Tibial nerve (tissue), 4 donors: ENCODE measurements at places on chromosomes 7 and 10. TPM values are rescaled to one million over a fixed set of nuclear protein-coding genes. Genes with fewer than 3 reads are reported as not detected.

Gene NSUN6
- 30.6 TPM for total RNA-seq

Gene CFAP43
- total RNA-seq, result 3.3 TPM

Gene FAM13C
- 30.0 TPM for total RNA-seq

Gene PRR15
- total RNA-seq, result 6.6 TPM

- DNase-seq, result no peak
- no peaks in the 10 kb centered on the region for H3K36me3 ChIP-seq
- peaks cover 4% of the 10 kb centered on the region for H3K4me1 ChIP-seq
- no peaks in the 10 kb centered on the region for H3K27me3 ChIP-seq
Observed at GRCh38 chr7:17530741-17531421, 232.4 kb downstream of the AHR start.

DNA sequence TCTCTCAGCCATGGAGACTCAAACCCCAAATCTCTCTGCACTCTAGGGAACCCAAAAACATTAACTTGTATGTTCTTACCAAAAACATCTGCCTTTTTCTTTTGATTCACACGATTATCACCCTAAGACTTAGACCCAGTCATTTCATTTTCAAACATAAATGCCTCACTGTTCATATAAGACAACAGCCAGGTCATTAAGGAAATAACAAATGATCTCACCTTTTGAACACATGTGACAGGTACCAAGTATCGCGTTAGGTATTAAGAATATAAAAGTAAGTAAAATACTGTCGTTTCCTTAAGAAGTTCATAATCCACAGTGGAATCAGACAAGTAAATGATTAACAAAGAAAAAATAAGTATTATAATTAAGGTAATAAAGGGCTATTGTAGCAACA is 8.8 kb downstream of the TM9SF3 start:
- H3K27ac ChIP-seq, result no peak overlapping the region
- H3K27me3 ChIP-seq, result no peaks in the 10 kb centered on the region
- no peak for DNase-seq

GRCh38 chr10:44966816-44967509 is 7.4 kb downstream of the RASSF4 start:
- H3K4me3 ChIP-seq, result no peak overlapping the region
- peak overlapping the region; percentile 79 for H3K27ac ChIP-seq
- DNase-seq, result no peak
- no peaks in the 10 kb centered on the region for H3K36me3 ChIP-seq

DNA sequence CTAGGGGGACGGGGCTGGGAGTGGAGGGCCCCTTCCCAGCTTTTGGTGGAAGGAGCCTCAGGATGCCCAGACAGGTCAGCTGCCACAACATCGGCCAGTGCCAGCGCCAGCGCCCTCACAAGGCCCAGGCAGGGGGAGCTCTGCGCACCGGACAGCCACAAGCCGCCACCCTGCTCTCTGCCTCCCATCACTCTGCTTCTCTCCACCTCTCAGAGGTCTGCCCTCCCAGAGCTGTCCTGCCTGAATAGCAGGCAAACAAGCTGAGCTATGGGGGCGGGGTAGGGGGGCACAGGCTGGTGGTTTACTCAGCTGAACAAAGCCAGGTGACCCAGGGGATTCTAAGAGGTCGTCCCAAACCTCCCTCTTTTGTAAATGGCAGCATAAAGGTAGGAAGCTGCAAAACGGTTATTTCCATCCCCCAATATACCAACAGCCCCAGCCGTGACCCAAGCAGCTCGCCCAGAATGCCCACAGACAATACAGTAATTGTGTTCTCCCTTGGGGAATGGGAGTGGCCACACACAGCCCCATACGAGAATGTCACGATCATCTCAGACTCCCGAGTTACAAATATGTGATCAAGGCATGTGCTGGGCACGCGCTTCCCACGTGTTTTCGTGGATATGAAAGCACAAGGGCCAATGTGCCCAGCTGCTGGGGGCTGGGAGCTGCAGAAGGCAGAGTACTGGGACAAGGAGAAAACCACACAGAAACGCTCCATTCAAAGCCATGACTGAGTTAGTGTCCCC is 19.7 kb downstream of the FAM53B start:
- H3K27me3 ChIP-seq, result no peaks in the 10 kb centered on the region
- H3K36me3 ChIP-seq, result no peaks in the 10 kb centered on the region
- peak overlapping the region; percentile 97 for H3K27ac ChIP-seq
- DNase-seq, result no peak
- peaks cover 2% of the 10 kb centered on the region for H3K4me1 ChIP-seq

GRCh38 chr7:132450188-132450587 is 126.1 kb downstream of the PLXNA4 start:
- H3K27ac ChIP-seq, result no peak overlapping the region
- DNase-seq, result no peak
- H3K27me3 ChIP-seq, result no peaks in the 10 kb centered on the region
- no peaks in the 10 kb centered on the region for H3K4me1 ChIP-seq
- no peaks in the 10 kb centered on the region for H3K36me3 ChIP-seq
- H3K4me3 ChIP-seq, result no peak overlapping the region

DNA sequence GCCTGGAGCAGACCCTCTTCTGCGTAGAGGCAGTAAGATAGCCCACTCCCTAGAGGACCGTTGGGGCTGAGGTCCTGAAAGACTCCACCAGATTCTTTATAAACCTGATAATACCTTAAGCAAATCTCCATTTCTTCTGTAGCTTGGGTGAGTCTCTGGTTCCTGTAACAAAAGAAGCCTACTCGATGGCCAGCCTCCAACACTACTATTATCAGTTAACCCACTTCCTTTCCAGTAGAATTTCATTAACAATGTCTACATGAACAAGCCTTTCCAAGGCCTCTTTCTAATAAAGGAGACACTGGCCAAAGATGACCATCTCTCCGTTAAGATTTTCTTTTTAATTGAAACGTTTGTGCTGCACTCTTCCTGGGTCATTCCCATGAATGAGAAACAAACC is 201.7 kb upstream of the KCTD7 start:
- H3K36me3 ChIP-seq, result no peaks in the 10 kb centered on the region
- H3K27me3 ChIP-seq, result no peaks in the 10 kb centered on the region
- no peak overlapping the region for H3K4me3 ChIP-seq
- DNase-seq, result no peak
- no peaks in the 10 kb centered on the region for H3K4me1 ChIP-seq

DNA sequence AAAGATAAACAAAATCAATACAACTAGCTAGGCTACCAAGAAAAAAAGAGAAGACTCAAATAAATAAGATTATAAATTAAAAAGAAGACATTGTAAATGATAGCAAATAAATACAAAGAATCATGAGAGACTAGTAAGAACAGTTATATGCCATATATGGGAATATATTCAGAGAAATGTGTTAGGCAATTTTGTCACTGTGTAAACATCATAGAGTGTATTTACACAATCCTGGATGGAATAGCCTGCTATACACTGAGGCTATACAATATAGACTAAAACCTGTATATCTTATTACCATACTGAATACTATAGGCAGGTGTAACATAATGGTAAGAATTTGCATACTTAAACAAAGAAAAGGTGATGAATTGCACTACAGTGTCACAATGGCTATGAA is 717.4 kb downstream of the PARD3 start:
- DNase-seq, result no peak
- H3K36me3 ChIP-seq, result no peaks in the 10 kb centered on the region
- H3K27me3 ChIP-seq, result no peaks in the 10 kb centered on the region
- no peaks in the 10 kb centered on the region for H3K4me1 ChIP-seq
- H3K4me3 ChIP-seq, result no peak overlapping the region

GRCh38 chr7:142508251-142508650 is 241.0 kb upstream of the PRSS1 start:
- H3K27me3 ChIP-seq, result no peaks in the 10 kb centered on the region
- no peak overlapping the region for H3K27ac ChIP-seq
- DNase-seq, result no peak
- no peak overlapping the region for H3K4me3 ChIP-seq

DNA sequence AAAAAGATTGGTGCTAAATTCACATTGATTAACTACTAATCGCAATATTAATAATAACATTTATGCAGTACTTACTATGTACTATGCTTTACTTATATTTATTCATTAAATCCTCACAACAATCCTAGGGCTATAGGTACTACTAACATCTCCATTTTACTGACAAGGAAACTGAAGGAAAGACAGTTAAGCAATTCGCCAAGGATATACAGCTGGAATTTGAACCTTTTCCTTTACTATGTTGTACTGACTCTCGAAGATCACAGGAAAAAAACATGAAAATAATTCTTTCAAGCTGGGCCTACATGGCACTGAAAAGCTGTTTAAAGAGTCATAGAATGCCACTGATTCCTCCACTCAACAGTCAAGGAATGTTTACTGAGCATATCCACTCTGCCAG is 185.4 kb downstream of the IPMK start:
- DNase-seq, result no peak
- no peaks in the 10 kb centered on the region for H3K36me3 ChIP-seq
- H3K4me3 ChIP-seq, result no peak overlapping the region
- H3K4me1 ChIP-seq, result no peaks in the 10 kb centered on the region
- H3K27me3 ChIP-seq, result no peaks in the 10 kb centered on the region
- no peak overlapping the region for H3K27ac ChIP-seq

DNA sequence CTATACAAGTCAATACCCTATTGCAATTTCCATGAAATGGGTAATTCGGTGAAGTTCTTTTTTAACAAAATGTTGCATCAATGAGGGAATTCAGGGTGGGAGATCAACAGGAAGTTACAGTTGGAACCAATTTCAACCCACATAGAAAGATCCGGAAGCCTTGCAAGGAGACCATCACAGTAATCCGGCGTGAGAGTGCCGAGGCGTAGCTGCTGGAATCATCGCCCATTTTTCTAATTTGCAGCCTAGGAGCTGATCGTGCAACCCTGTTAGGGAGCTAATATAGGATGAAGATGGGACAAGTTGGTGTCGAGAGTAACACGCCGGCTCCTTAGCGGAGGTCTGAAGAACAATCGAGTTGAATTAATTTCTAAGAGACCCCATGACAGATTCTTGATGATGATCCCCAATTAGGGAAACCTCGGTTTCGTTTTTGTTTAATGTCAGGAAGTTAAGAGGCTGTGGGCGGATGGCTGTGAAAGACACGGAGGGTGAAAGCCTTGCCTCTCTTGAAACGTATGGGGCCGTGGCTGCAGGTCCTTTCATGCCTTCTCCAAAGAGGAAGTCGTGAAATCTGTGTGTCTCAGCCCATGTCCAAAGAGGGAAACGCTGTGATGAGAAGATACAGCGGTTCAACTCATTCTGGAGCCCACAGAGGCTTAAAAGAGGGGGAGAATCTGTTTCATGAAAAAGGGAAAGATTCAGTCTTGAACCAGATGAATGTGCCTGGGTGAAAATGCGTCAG is 51.2 kb upstream of the CARD11 start:
- peak; percentile 21 for DNase-seq
- no peak overlapping the region for H3K4me3 ChIP-seq
- peak overlapping the region; percentile 61 for H3K27ac ChIP-seq

- H3K36me3 ChIP-seq, result no peaks in the 10 kb centered on the region
- no peak for DNase-seq
Observed at GRCh38 chr7:117659531-117660011, 179.7 kb downstream of the CFTR start.

- H3K27ac ChIP-seq, result peak overlapping the region; percentile 94
- H3K4me3 ChIP-seq, result peak overlapping the region; percentile 0
- H3K27me3 ChIP-seq, result no peaks in the 10 kb centered on the region
- peak; percentile 69 for DNase-seq
- peaks cover 45% of the 10 kb centered on the region for H3K36me3 ChIP-seq
Observed at GRCh38 chr10:44968091-44968490, 8.5 kb downstream of the RASSF4 start.

- H3K27me3 ChIP-seq, result no peaks in the 10 kb centered on the region
- DNase-seq, result no peak
- no peaks in the 10 kb centered on the region for H3K36me3 ChIP-seq
- H3K27ac ChIP-seq, result no peak overlapping the region
- H3K4me1 ChIP-seq, result no peaks in the 10 kb centered on the region
Observed at GRCh38 chr7:86720306-86720705, 76.6 kb downstream of the GRM3 start.

DNA sequence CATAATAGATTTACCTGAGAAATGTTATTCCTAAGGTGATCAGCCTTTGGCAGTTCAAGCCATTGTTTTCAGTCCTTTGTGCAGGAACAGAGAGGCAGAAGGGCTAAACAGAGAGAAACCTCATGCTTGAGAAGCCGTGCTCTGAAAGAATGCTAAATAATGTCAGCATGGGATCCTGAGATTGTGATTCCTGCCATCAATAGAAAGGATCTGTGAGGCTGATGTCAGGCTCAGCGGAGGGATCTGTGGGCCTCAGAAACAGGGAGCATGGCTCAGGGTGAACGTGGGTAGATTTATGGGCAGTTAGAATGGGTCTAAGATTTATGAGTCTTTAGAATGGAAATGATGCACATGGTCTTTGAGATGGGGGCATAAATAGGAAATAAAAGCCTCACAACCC is 439.2 kb upstream of the IGFBP3 start:
- no peaks in the 10 kb centered on the region for H3K27me3 ChIP-seq
- no peaks in the 10 kb centered on the region for H3K36me3 ChIP-seq

DNA sequence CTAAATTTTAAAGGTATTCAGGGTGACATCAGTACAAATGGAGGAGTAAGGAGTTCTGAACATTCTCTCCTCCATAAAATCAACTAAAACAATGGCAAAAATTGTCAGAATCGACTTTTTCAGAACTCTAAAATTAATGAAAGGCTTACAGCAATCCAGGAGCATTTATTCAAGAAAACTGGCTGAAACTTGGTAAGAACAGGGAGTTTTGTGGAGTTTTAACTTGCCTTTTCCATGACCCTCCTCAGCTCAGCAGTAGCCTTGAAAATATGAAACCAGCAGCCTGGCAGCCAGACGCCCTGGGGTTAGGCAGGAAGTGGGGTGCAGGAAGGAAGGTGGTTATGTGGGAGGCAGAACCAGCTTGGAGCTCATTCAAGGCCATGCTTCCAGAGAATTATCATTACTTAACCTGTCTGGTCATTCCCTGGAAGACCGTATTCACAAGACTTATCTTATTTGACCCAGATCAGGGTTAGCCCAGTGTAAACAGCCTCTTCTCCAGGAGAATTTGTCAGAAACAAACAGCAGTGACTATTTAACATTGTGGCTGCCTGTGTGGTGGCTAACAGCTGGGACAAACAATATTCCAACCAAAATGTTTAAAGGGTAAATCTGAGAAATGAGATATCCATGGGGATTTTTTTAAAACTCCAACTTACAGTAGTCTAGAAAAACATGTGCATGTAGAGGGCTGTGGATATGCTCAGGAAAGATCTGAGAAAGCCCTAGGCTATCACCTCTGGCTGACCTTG is 75.7 kb upstream of the MACROH2A2 start:
- H3K4me3 ChIP-seq, result no peak overlapping the region
- DNase-seq, result no peak
- H3K4me1 ChIP-seq, result no peaks in the 10 kb centered on the region
- no peaks in the 10 kb centered on the region for H3K27me3 ChIP-seq
- H3K36me3 ChIP-seq, result no peaks in the 10 kb centered on the region
- no peak overlapping the region for H3K27ac ChIP-seq

GRCh38 chr7:96578606-96579005 is 131.0 kb downstream of the SEM1 start:
- no peaks in the 10 kb centered on the region for H3K4me1 ChIP-seq
- no peak overlapping the region for H3K4me3 ChIP-seq
- H3K27me3 ChIP-seq, result no peaks in the 10 kb centered on the region
- H3K27ac ChIP-seq, result no peak overlapping the region

GRCh38 chr10:129419397-129419796 is 47.6 kb upstream of the MGMT start:
- H3K4me1 ChIP-seq, result no peaks in the 10 kb centered on the region
- DNase-seq, result no peak
- no peaks in the 10 kb centered on the region for H3K36me3 ChIP-seq
- no peaks in the 10 kb centered on the region for H3K27me3 ChIP-seq

GRCh38 chr10:86303626-86304025 is 63.0 kb downstream of the GRID1 start:
- H3K27me3 ChIP-seq, result no peaks in the 10 kb centered on the region
- DNase-seq, result no peak
- H3K36me3 ChIP-seq, result no peaks in the 10 kb centered on the region
- H3K4me1 ChIP-seq, result no peaks in the 10 kb centered on the region
- H3K27ac ChIP-seq, result no peak overlapping the region
- H3K4me3 ChIP-seq, result no peak overlapping the region
